ENCODE measurements at places on chromosomes 12 and 14.
A peak's percentile ranks its signal among the peaks of the same experiment; 100 is the strongest.

GRCh38 chr12:3527736-3528135 is 36.7 kb downstream of the PRMT8 start:
- no peak for DNase-seq

GRCh38 chr12:62599854-62600437 is 133.3 kb downstream of the MON2 start:
- DNase-seq: no peak

DNA sequence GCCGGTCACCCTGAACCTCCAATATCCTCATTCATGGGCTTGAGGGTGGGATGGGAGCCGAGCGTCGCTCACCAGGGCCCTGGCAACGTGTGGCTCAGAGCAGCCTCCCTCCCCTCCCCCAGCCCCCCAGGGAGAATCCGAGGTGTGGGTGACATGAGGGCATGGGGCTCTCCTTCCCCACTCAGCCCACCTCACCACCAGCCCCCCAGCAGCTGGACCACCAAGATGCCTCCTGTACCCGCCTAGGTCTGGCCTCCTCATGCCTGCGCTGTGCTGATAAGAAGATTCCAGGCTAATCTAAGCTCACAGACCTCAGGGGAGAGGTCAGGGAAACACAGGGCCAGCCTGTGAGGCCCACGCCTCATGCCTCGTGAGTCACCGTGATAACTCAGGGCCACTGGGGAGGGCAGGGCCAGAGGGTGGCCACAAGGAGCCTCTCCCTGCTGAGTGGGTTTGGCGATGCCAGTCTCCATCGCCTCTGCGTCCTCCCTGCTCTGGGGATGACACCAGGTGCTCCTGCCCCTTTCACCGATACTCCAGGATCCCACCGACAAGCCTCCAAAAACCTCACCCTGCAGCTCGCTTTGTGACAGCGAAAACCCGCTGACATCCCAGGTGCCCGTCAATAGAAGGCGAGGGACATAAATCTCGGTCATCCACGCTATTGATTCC is 56.9 kb downstream of the TESC start:
- no peak for DNase-seq

DNA sequence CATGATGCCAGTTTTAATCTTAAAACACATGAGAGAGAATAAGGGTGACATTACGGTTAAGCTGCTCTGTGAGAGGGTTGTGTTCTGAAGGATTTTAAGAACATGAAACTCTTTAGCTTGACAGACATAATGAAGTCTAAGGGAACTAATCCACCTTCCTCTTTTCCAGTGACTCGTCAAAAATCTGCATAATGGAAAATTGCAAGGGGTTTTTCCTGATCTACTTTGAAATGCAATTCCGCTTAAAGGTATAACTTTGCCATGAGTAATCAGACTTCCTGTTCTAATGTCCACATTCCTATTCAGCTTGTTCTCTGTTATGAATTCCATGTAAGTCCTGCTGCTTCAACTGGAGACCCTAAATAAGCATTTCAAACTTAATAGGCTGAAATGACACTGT is at the start of gene ZNF705A:
Gene ZNF705A (plus strand): TSS at position 171 of the 400 bp plus-strand sequence. CDS start 15,611 bp downstream, outside the sequence.
- DNase-seq: no peak

DNA sequence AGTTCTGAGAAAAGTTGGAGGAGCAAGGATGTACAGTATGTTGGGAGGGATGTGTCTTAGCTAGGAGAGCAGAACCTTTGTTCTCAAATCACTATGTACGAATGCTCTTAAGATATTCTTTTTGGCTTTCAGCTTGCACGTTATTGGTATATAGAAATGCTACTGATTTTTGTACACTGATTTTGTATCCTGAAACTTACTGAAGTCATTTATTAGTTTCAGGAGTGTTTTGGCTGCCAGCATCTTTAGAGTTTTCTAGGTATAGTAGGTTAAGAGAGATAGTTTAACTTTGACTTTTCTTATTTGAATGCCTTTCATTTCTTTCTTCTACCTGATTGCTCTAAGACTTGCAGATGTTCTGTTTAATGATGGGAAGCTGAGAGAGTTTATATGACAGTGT is 442.8 kb upstream of the FBXO33 start:
- no peak for DNase-seq

DNA sequence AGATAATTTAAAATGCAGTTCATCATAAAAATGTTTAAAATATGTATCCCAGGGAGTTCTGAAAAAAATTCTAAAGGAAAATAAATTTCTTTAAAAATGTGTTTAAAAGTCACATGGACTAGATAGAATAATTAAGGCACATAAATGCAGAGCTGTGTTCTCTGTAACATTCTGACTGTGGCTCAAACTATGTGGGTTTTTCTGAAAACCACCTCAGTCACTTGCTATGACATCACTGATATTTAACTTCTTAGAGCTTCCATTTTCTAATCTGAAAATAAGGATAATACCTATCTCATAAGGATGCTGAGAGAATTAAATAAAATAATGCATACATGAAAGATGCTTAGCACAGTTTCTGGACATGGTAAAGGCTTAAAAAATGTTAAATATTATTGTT is 107.3 kb downstream of the SLC41A2 start:
- no peak for DNase-seq

- DNase-seq: peak; percentile 83
Observed at GRCh38 chr12:121789800-121790728, 3.4 kb downstream of the RHOF start.

- no peak for DNase-seq
Observed at GRCh38 chr12:108516511-108517275, 1.6 kb downstream of the FICD start.

- no peak for DNase-seq
Observed at GRCh38 chr12:99153293-99153692, 494.3 kb upstream of the GARIN6 start.

DNA sequence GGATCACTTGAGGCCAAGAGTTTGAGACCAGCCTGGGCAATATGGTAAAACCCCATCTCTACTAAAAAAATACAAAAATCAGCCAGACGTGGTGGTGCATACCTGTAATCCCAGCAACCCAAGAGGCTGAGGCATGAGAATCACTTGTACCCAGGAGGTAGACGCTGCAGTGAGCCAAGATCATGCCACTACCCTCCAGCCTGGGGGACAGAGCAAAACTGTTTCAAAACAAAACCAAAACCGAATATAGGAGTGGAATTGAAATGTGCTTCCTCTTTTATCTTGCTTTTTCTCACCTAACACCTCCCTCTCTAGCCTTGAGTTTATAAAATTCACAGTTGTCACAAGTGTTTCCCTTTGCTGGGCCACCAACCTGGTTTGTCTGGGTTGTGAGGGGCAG is 181.9 kb downstream of the PAH start:
- no peak for DNase-seq

DNA sequence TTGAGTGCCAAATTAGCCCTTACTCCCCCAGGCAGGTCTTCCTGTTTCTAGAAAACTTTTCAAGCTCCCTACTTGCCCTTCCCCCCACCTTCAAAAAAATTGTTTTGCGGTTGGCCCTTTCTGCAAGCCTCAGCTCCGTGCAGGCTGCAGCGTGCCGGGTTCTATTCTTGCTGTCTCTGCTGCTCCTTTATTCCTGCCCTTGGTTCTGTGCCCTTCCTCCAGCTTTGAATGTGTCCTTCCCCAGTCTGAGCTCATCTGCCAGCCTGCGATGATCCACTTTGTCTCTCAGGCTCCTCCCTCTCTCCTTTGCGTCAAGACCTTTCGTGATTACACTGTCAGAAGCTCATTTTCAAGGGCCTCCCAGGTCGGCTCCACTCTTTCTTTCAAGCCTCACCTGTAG is 98.6 kb downstream of the IRF2BPL start:
- DNase-seq: no peak

GRCh38 chr14:49250517-49250916 is 335.7 kb downstream of the RPS29 start:
- DNase-seq: no peak

DNA sequence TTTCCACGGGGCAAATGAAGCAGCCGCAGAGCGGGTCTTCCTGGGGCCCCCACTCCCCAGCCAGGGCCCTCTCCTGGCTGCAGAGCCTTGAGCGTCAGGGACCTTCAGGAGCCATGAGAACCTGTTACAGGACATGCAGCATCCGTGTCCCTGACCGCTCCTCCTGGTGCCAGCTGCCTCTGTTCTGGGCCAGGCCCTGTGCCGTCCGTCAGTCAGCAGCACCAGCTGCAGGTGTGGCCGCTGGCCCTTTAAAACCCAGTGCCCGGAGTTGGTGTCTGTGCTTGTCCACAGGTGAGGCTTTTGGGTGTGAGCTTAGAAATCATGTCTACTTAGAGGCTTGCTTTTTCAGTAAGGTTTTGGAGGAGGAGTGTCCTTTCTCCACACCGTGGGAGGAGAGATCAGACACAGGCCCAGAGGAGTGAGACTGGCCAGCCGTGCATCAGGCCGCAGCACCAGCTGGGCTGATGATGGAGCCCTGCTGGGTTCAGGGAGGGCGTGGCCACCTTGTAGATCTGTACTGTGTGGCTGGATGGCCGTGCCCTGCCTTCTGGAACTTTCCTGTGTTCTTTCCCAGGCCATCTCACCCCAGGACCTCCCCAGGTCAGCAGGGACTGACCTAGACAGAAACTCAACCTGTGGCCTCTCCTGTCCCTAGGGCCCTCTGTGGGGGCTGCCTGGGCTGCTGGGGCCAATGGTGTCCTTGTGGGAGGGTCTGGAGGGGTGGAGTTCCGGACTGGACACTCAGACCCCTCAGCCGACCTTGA is 27.1 kb downstream of the AACS start:
- DNase-seq: no peak

- no peak for DNase-seq
Observed at GRCh38 chr14:102821252-102821651, 44.0 kb downstream of the TRAF3 start.

- DNase-seq: peak; percentile 47
Observed at GRCh38 chr14:65846196-65846868, 433.8 kb downstream of the FUT8 start.

- no peak for DNase-seq
Observed at GRCh38 chr12:131121705-131122405, 168.1 kb downstream of the ADGRD1 start.

DNA sequence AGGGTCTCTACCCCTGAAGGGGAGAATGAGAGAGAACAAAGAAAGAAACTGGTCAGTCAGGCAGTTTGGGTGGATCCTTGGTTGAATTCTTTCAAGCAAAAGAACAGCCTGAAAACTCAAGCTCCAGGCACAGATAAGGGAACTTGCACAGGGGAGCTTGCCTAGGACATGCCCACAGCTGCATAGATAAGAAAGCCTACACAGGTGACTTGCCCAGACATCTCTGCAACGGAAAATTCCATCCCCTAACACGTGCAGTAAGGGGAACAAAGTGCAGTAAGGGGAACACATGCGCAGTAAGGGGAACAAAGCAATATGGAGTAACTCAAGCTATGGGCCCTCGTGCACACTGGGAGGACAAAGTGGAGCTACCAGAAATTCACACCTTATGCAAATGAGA is 540.1 kb upstream of the MIS18BP1 start:
- DNase-seq: no peak

Data from GM13977 (cell line).